ENCODE measurements at places on chromosomes 1 and 21.

DNA sequence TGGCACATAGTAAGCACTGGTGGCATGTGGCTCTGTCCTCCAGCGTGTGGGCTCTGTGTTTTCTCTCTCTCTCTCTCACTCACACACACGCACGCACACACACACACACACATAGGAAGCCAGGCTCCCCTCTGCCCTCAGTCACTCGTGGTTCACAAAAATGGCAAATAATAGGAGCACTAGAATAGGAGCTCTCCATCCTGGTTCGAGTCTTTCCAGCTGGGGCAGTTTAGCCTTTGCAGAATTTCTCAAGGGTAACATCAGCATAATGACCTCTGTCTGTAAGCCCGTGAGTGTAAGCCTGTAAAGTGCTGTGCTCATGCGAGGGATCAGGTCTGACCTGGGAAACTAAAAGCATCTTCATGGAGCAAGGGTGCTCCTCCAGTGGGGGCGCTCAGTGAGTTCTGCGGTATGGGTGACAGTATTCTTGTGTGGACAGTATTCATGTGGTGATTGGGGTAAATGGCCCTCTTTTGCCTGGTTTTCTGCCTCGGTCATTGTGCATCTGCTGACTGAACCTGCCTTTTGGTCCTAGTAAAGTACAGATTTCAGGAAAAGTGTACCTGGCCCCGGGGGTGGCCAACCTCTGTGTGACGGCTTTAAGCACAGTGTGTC lies 842 bp upstream of the ZC3H12A start:
- no peak for DNase-seq

DNA sequence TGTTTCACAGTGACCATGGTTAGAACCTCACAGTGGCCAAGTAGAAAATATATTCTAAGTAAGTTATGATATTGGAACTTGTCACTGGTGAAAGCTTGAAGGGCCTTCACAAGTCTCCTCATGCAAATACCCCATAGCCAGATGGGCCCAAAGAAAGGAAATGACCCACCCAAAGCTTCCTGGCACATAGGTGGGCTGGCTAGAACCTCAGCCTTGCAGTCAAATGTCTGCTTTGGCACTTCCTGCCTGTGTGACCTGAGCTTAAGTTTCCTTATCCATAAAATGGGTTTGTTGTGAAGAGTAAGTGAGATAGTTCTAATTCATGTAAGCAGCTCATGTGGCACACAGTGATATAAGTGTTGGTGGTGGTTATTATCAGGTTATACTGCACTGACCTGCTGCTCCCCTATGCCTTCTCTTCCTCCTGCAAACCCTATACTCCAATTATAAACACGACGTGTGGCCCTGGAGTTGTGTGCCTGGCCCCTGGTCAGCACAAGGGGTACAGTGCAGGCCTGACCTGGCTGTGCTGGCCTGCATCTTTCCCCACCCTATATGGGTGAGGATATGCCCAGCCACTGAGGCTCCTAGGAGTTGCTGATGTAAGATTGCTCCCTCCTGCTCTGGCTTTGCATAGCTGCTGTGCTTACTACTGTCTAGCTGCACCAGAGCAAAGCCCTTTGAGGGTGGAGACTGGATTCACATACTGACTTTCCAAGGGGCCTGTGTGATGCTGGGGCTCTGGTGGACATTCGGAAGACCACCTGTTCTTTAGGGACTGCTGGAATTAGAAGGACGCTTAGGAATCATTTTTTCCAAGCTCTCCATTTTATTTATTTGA lies 4.7 kb upstream of the SLFNL1 start:
- no peak for DNase-seq

GRCh38 chr1:11492235-11492634 lies 13.3 kb downstream of the DISP3 start:
- DNase-seq: no peak

GRCh38 chr1:222382171-222382570 lies 165.7 kb downstream of the HHIPL2 start:
- DNase-seq: no peak

DNA sequence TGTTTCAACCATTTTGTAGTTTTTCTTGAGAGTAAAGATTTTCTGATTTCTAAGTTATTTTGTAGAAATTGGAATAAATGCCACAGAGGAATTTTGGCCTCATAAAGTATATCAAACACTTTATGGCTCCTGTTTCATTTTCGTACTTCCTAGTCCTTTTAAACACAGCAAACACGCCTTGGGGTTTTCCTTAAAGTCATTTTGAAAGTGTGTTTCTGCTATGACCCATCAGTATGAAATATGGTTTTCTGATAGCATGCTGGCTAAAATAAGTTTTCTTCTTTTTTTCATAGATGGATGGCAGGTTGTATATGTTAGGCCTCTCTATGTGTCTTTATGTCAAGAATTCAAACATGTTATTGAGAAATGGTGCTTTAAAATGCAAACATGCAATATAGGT lies 940.1 kb upstream of the TMPRSS15 start:
- DNase-seq: no peak

DNA sequence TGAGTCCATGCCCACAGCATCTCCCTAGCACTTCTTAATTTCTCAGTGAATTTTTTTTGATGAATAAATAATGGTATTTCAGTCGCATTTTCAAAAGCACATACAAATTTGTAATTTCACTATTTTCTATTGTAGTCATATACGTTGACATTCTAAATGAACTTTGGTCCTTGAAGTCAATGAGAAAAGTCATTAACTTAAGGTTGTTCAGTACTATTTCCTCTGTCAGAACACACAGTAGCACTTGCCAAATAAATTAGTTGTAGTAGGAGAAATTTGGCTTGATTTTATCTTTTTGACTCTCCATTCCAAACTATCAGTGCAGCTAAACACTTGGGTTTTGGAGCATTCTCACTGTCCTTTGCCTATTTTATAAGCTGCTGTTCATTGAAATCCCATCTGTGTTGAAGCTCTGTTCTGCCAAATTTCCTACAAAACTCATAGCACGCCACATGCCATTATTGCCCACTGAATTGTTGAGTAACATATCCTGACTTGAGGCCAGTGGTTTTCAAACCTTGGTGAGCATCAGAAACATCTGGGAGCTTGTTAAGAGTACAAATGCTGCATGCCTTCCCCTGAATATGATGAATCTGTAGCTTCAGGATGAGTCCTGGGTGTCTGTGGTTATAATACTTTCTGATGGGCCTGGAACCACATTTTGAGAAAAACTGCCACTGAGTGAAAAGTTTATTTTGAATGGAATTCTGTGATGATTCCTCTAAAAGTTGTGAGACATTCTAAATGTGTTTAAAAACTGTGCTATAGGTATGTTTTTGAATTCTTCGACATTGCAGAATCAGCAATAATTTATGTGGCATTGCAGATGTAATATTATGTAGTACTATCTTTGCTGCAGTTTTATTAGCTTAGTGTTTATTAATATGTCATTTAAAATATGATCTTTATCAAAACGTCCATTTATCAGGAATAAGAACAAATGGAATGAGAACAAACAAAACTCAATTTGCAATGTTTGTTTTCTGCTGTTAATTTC lies 78.9 kb downstream of the DNM3 start:
- DNase-seq: no peak
